Foreskin keratinocyte (primary cell): ENCODE measurements at places on chromosomes 7 and 10. TPM values are rescaled to one million over a fixed set of nuclear protein-coding genes. Genes with fewer than 3 reads are reported as not detected.
A peak's percentile ranks its signal among the peaks of the same experiment; 100 is the strongest.

Gene CHST3
- 23.0 and 23.9 TPM in 2 replicates for total RNA-seq

Gene LEP
- not detected in 2 replicates for total RNA-seq

Gene TEX47
- not detected in 2 replicates for total RNA-seq

DNA sequence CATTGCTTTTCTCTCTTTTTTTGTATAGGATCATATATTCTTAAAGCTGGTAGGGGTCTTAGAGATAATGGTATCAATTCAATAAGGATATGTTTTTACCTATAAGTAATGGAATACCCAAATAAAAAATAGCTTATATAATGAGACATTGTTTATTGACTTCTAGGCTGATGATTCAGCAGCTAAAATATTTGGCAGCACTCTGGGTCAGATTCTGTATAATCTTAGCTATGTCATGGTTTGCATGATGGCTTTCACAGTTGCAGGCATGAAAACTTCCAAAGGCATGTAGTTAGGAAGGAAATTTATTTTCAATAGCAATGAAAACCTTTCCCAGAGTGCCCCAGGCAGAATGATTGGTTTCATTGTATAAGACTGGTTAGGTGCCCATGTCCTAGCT is 32.1 kb upstream of the A1CF start:
- peak; percentile 70 for DNase-seq

DNA sequence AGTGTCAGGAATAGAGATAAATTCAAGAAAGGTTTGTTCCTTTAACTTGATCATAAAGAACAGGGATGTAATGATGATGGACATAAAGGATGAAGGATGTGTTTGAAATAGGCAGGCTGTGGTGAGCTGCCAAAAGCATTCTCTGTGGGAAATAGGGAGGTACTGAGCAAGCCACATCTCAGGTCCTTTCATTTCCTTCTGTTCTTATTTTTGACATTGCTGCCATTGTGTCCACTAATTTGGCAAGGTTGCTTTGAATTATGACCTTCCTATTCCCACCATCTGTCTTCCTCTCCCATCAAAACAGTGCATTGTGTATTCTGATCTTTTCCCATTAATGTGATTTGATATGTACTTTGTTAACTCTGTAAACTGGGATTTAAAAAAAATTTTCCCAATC is 9.4 kb downstream of the SCRN1 start:
- no peak for DNase-seq

DNA sequence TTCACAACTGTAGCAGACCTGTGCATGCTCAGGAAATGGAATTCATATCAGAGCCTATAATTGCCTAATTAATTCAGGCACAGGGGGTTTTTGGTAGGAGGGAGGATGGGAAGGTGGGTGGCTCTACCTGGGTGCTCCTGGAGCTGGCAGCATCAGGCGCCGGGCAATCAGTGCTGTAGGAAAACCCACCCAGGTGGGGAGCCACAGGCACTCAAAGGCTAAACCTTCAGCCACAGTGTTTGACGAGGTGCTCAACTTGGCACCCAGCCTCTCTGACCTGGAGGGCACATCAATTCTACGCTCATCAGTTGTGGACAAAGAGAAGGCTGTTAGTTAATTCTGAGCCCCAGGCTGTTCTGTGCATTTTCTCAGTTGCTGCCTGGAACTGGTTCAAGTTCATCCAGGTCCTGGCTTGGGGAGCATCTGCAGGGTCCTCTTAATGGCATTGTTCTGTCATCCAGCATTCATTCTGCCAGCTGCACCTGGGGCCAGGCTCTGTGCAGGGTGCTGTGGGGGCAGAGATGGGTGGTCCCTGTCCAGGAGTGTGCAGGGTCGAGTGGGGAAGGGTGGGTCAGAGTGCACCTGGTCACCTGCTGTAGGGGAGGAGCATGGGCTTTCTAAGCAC is 54.1 kb upstream of the NPTX2 start:
- DNase-seq, result no peak

- DNase-seq, result no peak
These were observed 324.7 kb downstream of the ACTR3B start for GRCh38 chr7:153084278-153084677.

DNA sequence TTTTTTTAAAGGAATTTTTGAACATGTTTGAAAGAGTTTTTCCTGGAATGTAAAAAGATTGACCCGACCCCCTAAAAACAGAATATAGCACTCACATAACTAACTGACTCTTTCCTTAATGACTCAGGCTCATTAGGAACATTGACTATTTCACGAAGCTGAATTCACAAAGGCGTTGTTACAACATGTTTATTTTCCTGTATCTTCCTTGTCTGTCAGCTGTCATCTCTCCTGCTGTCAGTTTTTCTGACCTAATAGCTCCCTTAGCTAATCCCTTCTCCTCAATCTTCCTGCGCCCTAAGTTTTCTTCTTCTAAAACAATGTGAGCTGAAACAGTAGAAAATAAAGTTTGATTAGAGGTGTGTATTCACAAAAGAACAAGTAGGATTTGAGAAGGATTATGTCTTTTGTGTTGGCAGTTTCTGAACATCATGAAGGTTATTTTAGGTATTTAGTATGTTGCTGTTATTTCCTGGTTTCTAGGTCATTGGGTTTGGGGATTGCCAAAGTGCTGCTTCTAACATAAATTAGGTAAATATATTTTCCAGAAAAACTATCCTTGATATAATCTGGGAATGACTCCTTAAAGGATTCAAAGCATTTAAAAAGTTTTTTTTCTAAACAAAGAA is 4.6 kb upstream of the MDFIC start:
- peak; percentile 62 for DNase-seq

DNA sequence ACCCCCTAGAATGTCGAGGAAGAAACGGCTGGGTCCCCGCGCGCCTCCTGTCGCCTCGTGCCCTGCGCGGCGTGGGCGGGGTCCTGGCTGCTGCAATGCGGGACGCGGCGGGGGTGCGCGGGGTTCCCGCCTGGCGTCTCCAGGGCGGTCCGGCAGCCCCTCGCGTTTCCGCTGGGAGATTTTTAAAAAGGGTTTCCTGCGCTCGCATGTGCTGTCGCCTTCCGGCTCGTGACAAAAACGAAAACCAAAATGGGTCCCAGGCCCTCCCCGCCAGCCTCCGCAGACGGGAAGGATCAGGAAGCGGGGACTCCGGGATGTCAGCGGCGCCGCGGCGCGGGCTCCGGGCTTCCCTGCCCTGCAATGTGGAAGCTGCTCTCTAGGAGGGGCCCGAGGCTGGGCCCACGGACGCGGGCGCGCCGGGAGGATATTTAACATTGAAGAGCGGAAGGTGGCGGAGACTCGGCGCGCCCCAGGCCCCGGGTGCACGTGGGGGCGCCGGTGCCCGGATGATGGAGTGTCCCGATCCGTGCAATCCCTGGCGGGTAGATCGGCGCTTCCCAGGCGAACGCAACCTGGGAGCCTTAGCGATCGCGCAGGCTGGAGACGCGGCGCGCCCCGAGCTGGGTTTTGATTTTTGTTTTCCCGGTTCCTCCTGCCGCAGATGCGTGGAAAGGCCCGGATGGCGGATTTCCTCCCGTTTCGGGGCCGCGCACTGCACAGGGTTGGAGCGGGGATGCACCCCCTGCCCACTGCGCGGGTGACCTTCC is 1.0 kb downstream of the PFKP start:
- DNase-seq, result peak; percentile 49

DNA sequence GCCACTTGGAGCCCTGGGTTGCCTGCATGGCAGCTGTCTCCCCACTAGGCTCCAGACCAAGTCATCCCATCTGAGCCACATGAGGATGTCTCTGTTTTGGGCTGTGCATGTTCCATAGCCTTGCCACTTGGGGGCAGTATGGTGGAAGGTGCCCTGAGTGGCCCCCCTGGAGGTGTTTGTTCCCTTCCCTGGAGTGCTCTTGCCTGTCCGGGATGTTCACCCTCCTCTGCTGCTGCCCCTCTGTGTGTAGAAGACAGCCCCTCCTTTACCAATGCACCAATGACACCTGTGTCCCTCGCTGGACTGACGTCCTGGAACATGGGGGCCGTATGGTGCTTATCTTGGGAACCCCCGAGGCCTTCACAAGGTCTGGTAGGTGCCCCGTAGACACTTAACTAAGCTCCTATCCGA is 100.2 kb downstream of the ACTR3B start:
- peak; percentile 6 for DNase-seq

- no peak for DNase-seq
These were observed 264.4 kb downstream of the SORCS1 start for GRCh38 chr10:106900016-106900652.

- DNase-seq, result no peak
These were observed 15.0 kb downstream of the IQCE start for GRCh38 chr7:2573761-2574160.

DNA sequence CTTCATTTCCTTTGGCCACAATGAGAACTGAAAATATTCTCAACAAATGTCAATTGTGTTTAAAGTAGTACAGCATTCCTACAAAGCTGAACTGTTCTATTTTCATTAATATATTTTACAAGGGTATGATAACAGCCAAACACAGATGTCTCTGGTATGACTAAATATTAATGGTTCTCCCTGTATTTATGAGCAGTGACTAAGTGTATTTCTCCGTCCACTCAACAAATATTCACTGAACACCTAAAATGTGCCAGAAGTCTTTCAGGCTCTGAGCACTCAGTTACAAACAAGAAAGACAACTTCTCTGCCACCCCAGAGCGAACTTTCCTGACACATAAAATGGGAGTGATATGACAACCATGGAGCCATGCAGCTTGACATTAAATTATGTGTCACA is 135.6 kb downstream of the VPS41 start:
- peak; percentile 8 for DNase-seq

- DNase-seq, result no peak
These were observed 72.4 kb downstream of the TRIL start for GRCh38 chr7:28885771-28886170.
